ENCODE measurements at places on chromosomes 11 and 22.

DNA sequence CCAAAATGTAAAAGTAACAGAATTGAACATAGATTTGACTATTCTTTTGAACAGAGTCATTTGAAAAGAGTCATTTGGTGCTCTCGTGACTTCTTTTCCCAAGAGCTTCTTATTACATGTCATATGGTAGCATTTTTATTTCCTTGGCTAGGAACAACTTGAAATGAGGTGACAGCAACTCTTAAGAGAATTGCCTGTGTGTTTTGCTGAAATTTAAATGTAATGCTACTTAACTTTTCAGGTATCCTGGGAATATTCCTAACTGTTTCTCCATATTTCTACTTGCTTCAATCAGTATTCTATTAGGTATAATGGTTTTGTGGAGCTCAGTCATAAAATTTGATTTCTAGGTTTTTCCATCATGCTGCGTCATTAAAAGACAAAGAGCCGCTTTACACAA is 700.7 kb downstream of the LUZP2 start:
- H3K4me1 ChIP-seq: no peaks in the 10 kb centered on the region
- no peak overlapping the region for H3K27ac ChIP-seq

GRCh38 chr11:117840881-117841550 is 16.5 kb upstream of the FXYD2 start:
- H3K4me1 ChIP-seq: no peaks in the 10 kb centered on the region
- H3K4me3 ChIP-seq: no peak overlapping the region
- H3K27me3 ChIP-seq: peaks cover 14% of the 10 kb centered on the region
- no peak for DNase-seq
- no peak overlapping the region for H3K27ac ChIP-seq
- H3K36me3 ChIP-seq: no peaks in the 10 kb centered on the region

- no peaks in the 10 kb centered on the region for H3K36me3 ChIP-seq
- H3K27ac ChIP-seq: no peak within 1 kb of the TSS
- H3K27me3 ChIP-seq: no peaks in the 10 kb centered on the region
- DNase-seq: no peak
- H3K4me3 ChIP-seq: no peak within 1 kb of the TSS
- no peaks in the 10 kb centered on the region for H3K4me1 ChIP-seq
Measured at GRCh38 chr11:60492488-60493009, at the start of gene MS4A12. MS4A12 (plus strand) TSS chr11:60492778; CDS start chr11:60497319, 4,541 bp downstream.

DNA sequence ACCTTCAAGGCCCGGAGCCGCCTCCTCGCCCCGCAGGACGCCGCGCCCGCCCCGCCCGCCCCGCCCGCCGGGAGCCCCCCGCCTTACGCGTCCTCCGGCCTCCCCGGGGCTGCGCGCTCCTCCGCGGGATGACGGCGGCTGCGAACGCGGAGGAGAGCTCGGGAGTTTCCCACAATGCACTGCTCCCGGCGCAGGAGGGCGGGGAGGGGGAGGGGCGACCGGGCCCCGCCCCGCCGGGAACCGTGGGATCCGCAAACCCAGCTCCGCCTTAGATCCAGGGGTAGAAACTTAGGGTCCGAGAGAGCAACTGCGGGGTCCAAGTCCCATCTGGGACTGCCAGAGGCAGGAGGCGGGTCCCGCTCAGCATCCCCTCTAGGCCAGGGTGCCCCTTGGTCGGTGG is at the start of gene CEND1:
CEND1 (minus strand) TSS at position 148 of the 400 bp plus-strand sequence. CDS start 1,514 bp downstream, outside the sequence.
- H3K4me1 ChIP-seq: no peaks in the 10 kb centered on the region
- H3K27me3 ChIP-seq: peaks cover 3% of the 10 kb centered on the region
- DNase-seq: no peak
- peak within 1 kb of the TSS; percentile 34 for H3K4me3 ChIP-seq
- peaks cover 10% of the 10 kb centered on the region for H3K36me3 ChIP-seq

GRCh38 chr11:26623076-26623659 is 51.1 kb upstream of the MUC15 start:
- no peak for DNase-seq
- H3K4me1 ChIP-seq: no peaks in the 10 kb centered on the region
- no peaks in the 10 kb centered on the region for H3K27me3 ChIP-seq

DNA sequence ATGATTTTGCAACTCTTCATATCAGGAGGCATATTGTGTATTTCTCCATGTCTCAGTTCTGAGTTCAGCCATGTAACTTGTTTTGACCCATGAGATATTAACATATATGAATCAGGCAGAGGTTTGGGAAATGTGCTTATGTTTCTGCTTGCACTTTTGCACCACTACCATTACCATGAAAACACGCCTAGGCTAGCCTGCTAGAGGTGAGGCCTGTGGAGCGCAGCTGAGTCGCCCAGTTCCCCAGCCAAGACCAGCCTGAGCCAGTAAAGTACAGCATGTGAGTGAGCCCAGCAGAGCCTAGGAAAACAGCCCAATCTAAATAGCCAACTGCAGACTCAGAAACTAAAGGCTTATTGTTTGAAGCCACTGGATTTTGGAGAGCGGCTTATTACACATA is 18.4 kb upstream of the MYOD1 start:
- no peak overlapping the region for H3K4me3 ChIP-seq
- H3K4me1 ChIP-seq: no peaks in the 10 kb centered on the region

DNA sequence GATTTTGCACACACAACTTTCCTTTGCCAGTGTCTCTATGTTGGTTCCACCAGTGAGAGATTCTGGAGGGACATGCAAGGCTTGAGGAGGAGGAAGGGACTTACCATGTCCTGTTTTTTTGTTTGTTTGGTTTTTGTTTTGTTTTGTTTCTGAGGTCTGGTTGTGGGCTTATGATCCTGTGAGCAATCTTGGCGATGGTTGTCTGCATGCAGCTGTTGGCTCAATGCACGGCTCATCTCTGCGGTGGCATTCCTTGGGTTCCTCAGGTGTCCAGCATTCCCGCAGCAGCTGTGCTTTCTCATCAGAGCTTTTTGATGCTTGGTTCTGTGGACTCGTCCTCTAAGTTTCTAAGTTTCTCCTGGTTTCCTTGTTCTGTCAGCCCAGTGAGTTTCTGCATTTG is 4.8 kb upstream of the NNMT start:
- no peaks in the 10 kb centered on the region for H3K36me3 ChIP-seq
- H3K27me3 ChIP-seq: peaks cover 4% of the 10 kb centered on the region
- no peak for DNase-seq
- H3K4me1 ChIP-seq: no peaks in the 10 kb centered on the region
- no peak overlapping the region for H3K27ac ChIP-seq
- H3K4me3 ChIP-seq: no peak overlapping the region
